ENCODE measurements at places on chromosomes 2 and 18. TPM values are rescaled to one million over a fixed set of nuclear protein-coding genes. Genes with fewer than 3 reads are reported as not detected.

DNA sequence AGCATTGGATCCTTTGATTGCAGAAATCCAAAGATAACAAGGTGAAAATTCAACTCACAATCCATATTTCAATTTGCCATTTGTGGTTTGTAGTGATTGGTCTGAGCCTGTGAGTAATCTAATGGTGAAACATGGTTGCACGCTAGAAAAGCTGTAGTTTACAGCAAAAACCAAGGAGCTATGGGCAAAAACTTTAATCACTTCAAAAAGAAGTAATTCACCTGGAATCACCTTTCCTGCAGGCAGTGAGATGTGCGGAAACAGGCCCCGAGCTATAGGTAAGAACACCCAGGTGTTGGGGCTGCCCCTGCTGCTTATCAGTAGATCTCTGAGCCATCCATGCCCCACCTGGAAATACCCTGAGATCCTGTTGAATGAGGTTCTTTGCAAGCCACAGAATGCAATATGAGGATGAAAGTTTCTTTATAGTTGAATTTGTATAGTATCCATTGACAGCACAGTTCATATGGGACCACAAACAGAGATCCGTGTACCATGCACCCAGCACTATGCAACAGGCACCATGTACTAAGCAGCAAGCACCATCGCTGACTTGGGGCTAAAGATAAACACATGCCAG is 208.2 kb downstream of the SPP2 start:
- no peaks in the 10 kb centered on the region for H3K27me3 ChIP-seq
- no peak overlapping the region for H3K27ac ChIP-seq
- H3K4me3 ChIP-seq = no peak overlapping the region
- no peaks in the 10 kb centered on the region for H3K4me1 ChIP-seq
- DNase-seq = no peak
- H3K36me3 ChIP-seq = no peaks in the 10 kb centered on the region

The LPIN1 gene
- total RNA-seq = 13.8 TPM

The LOXHD1 gene
- not detected for total RNA-seq

The CMPK2 gene
- 9.4 TPM for total RNA-seq
